HEK293T (cell line): ENCODE measurements at places on chromosomes 2 and 18.

DNA sequence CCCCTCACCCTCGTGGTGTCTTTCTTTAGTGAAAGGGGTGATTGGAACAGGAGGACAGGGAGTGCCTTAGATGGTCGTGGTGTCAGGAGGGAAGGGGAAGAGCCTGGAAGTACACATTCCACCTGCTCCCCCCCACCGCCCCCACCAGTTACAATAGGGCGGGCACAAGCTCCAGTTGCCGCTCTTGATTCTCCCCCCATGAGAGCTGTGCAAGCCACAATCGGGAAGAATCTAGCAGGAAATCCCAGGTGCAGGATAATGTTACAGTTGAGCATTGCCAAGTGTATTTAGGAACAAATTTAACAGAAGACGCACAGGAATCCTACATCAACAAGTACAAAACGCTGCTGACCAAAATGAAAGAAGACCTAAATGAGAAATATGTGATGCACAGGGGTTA is 73.6 kb downstream of the ASAP2 start:
- no peak for DNase-seq

GRCh38 chr18:6161549-6161948 is 253.2 kb downstream of the L3MBTL4 start:
- no peak for DNase-seq

DNA sequence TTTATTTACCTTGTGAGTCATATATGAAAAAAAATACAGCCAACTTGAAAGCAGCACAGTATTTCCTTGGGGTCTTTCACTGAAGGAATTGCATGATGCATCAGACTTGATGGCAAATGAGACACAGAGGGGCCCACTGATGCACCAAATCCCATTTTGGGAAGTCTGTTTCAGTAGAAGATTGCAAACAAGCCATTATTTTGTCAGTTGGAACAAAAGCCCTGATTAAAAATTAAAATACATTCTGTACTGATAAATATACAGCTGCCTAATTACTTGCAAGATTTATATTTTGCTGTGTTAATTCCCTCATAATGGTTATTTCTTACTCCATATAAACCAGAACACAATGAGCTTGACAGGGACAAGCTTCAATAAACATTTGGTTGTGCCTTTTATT is 370.4 kb downstream of the SUCLG1 start:
- DNase-seq, result no peak

GRCh38 chr2:149989447-149990063 is 402.0 kb upstream of the MMADHC start:
- no peak for DNase-seq

DNA sequence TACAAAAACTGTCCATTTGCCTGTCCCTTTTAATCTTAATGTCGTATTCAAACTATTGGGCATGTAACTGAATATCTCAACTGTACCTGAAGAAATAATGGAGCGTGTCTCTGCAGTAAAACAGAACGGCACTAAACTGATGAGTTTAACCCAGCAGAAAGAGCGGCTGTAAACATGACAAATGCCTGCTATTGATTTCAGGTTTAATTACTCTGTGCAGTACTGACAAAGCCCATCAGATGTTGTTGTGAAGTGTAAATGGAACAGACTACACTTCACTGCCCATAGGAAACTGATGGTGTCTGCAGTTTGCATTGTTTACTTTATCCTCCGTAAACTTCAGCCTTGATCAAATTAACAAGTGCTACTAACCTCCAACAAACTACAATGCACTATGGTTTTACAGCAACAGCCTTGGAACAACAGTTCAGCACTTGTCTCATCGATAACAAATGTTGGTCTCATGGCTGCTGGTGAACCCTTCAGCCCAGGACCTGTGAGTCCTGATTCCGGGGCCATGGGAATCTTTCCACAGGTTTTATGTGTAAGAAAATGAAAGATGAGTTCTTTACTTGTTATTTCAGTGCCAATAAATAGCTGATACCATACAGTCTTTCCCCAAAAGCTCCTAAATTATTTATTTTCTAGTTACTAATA is 316.5 kb downstream of the CCDC178 start:
- DNase-seq, result peak; percentile 42

DNA sequence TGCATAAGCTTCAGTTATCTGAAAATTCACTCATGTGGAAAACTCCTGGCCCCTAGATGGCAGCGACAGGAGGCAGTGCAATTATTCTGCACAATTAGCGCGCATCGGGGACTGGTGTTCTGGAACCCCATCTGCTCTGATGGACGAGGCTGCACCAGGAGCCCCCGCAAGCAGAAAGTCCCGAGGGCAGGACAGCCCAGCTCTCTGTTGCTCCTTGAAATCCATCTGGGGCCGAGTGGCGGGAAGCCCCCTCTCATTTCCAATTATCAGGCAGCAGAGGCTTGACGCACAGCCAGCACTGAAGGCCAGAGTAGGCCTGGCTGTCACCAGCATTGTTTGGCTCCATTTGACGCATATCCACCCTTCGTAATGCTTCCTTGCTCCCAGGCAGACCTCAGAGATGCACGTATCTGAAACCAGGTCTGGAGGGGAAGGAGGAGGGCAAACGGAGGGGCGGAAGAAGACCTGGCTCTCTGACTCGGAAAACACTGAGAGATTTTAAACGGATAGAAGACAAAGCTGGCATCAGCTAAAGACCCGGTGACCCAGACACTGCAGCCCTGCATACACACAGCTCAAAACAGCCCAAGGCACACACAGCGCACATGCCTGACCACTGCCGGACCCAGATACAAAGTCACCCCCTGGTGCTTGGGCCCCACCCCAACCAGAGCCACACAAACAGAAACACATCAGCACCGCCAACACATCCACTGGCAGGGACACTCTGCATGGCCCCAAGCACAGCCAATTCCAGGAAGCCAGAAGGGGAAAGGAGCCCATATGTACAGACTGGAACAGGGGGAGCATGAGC is 69.8 kb downstream of the TNS1 start:
- DNase-seq, result no peak
